Activated CD4-positive, alpha-beta T cell treated with anti-CD3 and anti-CD28 coated beads, Interleukin-2, amount 10 ng/mL, durations not matched to agents 24 days and 14 days (primary cell): ENCODE measurements at places on chromosomes 4 and X. TPM values are rescaled to one million over a fixed set of nuclear protein-coding genes. Genes with fewer than 3 reads are reported as not detected.

DNA sequence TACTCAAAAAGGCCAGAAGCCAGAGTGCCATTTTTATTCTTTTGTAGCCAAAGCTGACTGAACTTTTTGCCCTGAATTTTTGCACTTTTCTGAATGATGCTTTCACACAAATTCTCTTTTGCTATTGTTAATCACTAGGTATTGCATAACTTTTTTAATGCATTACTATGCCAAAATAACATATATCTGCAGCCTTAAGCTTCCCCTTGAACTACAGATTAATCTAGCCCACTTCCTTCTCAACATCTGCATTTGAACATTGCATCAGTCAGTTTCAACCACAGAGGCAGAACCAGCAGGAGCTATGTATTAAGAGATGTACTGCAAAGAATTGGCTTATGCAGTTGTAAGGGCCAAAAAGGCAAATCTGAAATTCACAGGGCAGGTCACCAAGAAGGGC is 197.6 kb upstream of the GYPA start:
- DNase-seq: no peak

- peak; percentile 63 for DNase-seq
Measured at GRCh38 chr4:110195561-110196205, 2.7 kb downstream of the ELOVL6 start.

RAPGEF2 gene
- total RNA-seq: 27.1 and 32.0 TPM in 2 replicates

FAM184B gene
- total RNA-seq: not detected in 2 replicates

DNA sequence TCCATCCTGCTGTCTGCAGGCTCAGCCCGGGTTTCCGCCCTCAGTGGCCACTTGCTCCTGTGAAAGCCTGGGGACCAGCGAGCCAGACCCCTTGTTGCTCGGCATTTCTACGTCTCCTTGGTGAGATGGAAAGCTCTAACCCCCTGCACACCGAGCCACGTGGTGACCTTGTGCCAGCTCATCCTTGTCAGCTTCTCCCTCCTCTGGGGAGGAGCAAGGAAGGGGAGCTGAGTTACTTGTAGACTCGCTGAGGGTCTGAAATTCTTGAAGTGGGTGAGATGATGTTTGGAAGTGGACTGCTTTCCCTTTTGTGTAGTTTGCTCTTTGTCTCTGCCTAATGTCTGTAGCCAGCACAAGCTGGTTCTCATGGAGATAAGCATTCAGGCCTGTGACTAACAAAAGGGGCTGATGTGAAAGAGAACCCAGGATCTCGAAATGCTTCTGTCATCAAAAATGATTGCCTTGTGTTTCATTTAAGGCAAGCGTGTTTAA is 29.3 kb downstream of the RGS12 start:
- DNase-seq: no peak

DNA sequence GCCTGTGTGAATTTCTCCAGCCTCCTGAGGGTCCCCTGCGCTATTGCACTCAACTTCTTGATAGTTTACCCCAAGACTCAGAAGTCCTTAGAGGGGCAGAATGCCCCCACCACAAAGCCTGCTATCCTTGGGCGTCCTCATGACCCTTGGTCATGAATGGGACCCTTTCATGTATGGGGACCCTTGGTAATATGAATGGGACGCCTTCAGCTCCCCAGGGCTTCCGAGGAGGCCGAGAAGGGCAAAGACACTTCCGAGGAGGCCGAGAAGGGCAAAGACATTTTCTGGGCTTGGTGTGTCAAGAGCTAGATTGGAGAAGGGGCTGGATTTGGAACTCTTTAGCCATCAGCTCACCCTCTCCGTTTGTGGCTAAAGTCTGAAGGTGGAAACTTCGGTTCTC is 8.6 kb downstream of the SHOX start:
- peak; percentile 37 for DNase-seq

- DNase-seq: no peak
Measured at GRCh38 chr4:24742773-24743172, 52.6 kb upstream of the SOD3 start.

- no peak for DNase-seq
Measured at GRCh38 chr4:3229964-3230363, 19.0 kb upstream of the MSANTD1 start.

DNA sequence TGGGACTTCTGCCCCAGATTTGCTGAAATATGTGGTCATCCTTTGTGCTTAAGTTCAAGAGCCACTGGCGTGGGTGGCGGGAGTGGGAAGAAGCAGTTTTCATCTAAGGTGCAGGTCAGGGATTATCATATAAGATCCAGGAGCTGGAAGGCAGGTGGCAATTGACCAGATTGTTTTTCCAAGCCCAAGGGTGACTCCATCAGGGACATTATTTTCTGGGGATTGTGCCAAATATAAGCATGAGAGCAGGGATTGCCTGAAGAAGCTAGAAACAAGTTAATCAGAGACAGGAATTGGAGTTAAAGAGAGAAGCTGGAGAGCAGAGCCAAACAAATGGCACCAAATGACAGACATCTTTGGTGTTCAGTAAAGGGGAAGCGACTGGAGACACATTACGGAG is 19.4 kb upstream of the SEL1L3 start:
- DNase-seq: no peak

GRCh38 chr4:37968747-37969146 is 8.5 kb downstream of the PTTG2 start:
- no peak for DNase-seq

DNA sequence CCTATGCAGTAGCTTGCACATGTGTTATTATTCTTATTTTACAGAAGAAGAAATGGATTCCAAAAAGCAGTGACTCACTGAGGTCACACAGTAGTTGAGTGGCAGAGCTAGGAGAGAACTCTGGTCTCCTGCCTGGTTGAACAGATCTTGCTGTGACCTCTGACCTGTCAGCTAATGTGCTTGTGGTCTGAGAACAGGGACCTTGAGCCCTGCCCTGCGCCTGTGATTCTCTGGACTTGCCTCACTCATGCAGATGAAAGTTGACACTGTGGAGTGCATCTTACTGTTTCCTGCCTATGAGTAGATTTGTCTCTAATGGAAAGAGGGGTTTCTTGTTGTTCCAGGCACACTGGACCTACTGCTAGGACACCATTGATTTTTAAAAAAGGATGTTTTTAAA is 32.3 kb downstream of the ETNPPL start:
- DNase-seq: no peak

DNA sequence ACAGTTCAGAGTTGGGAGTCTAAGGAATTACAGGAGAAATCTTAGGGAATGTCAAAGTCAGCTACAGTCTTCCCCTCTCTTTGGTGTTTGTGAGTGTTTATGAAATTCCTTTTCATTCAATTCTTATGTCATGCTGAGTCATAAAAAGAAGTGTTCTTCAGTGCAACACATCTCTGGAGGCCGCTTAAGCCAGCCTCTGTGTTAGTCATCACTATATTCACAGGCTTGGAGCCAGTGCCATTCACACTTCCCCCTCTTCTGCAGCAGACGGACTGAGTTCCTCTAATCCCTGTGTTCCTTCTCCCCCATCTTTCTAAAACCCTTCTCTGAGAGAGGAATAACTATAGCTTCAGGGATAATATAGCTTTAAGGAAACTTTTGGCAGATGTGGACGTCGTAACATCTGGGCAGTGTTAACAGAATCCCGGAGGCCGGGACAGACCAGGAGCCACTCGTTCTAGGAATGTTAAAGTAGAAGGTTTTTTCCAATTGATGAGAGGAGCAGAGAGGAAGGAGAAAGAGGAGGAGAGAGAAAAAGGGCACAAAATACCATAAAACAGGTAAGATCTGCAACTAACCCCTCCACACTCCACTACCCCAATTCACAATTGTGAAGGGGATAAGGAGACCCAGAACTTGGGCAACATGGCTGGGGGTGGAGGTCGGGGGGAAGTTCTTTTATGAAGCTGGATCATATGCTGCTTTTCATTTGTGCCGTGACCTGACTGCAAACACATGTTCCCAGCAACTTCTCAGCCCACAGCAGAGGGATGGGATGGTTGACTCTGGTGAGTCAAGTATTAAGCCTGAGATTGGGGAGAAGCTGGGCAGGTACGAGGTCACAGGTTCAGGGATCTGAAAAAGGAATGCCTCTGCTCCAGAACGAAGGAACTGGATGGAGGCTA is at the start of gene SRPX2:
Gene SRPX2 (plus strand): TSS at position 244 of the 905 bp plus-strand sequence. CDS start 2,124 bp downstream, outside the sequence.
- no peak for DNase-seq

DNA sequence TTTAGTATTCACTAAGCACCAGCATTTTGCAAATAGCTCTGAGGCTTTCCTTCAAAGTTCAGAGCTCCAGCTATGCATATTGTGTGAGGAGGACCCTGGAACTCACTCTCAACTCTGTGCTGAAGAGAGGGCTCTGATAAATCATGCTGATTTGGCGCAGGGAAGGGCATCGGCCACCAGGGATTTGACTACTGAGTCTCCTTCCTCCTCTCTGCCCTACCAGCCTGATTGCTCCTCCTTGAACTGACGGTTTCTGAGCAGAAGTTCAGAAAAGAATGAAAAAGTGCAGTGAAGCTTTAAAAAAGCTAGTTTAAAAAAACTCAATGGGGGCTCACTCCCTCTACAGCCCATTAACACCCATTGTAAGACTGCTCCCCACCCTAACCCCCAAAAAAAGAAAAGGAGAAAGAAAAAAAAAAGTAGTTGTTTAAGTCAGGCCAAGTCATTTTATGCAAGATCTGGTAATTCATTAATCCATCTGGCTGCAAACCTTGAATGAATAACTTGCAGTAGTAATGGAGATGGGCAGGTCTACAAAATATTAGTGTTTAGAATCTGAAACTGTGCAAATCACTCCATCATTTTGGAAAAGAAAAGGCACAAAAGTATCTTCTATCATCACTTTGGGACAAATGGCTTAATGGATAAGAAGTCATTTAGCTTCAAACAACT is 13.3 kb downstream of the PPARGC1A start:
- no peak for DNase-seq

PAGE1 gene
- total RNA-seq: not detected in 2 replicates

- DNase-seq: no peak
Measured at GRCh38 chrX:32269866-32270265, 941.5 kb downstream of the DMD start.

DNA sequence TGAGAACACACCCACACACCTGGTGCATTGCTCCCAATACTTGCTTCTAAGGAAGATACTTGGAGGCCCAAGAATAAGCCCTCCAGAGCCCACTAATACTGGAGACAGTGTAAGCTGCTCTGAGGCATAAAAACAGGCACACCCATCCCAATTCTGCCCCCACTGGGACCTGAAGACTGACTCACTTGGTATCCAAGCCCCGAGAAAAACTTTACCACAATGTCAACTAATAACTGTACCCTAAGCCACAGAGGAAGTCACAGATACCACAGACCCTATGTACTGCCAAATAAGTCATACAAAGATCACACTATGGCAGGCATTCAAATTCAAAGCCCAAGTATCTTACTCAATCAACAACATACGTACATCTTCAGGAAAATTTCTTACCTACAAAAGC is 398.2 kb upstream of the SPANXN1 start:
- no peak for DNase-seq

GRCh38 chr4:86894455-86894854 is 2.2 kb upstream of the C4orf36 start:
- no peak for DNase-seq

- DNase-seq: no peak
Measured at GRCh38 chr4:185115827-185116232, 27.2 kb upstream of the SLC25A4 start.

RENBP gene
- total RNA-seq: 13.7 and 15.1 TPM in 2 replicates

FABP2 gene
- total RNA-seq: not detected in 2 replicates

GRCh38 chr4:161517941-161518340 is 645.9 kb downstream of the FSTL5 start:
- no peak for DNase-seq

DNA sequence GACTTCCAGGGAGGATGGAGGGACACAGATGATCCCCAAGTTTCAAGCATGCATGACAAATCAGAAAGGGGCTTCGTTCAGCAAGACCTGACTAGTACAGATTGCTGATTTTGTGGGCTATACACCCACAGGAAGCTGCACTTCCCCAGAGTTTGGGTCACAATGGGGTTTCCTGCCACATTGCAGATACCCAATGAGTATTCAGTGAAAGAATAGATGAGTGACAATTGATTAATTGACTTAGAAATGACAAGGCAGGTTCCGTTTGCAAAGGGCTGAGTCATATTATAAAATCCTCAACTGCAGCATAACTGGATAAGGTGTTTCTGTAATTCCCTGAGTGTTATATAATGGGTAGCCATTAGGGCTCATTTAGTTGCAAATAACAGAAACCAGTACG is 146.6 kb upstream of the TBL1X start:
- DNase-seq: peak; percentile 72
